ENCODE measurements at places on chromosomes 16 and 17.

DNA sequence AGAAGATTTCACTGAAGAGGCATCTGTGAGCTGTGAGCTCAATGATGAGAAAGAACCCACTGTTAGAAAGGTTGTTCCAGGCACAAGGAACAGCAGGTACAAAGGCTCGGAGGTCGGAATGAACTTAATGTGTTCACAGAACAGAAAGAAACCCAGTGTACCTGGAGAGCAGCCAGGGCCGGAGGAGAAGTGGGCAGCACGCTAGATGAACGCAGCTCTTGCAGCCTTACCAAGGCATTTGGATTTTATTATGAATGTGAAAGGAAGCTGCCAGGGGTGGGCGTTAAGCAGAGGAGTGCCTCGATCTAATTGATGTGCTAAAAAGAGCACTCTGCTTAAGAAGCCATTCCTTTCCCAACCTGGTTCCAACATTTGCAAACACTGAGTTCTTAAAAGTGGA, 19.0 kb downstream of the EEF2K start:
- no peak for DNase-seq

DNA sequence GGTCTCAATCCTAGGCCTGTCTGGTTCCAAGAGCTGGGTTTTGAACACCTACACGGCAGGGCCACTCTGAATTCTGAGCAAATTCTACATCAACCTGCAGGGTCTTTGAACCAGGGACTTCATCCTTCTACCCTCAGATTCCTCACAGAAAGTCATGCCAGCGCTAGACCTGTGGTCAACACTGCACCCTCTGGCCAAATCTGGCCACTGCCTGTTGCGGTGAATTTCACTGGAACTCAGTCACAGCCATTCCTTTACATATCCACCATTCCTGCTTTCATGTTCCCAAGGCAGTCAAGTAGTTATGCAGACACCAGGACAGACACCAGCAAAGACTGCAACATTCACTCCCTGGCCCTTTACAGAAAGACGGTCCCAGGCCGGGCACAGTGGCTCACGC, 144.6 kb downstream of the C16orf95 start:
- DNase-seq = no peak

- DNase-seq = no peak
These were observed 13.8 kb upstream of the MC1R start for GRCh38 chr16:89904606-89905510.

DNA sequence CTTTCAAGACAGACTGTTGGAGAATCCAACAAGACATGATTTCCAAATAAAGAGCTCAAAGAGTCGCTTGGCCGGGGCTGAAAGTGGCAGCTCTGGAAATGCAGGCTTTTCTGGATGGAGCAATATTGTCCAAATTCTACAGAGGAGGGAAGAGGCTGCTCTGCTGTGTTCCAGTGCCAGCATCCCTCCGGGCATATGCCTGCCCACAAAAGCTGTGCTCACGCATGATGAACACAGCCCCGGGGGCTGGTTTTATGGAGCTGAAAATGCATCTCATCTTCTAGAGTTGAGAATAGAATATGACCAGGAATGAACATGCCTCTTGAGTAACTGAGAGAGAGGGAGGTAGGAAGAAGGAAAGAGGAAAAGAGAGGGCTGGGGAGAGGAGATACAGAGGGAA, 74.7 kb upstream of the TOX3 start:
- DNase-seq = no peak

- DNase-seq = no peak
These were observed 76.8 kb downstream of the ABCA8 start for GRCh38 chr17:68878226-68878885.

DNA sequence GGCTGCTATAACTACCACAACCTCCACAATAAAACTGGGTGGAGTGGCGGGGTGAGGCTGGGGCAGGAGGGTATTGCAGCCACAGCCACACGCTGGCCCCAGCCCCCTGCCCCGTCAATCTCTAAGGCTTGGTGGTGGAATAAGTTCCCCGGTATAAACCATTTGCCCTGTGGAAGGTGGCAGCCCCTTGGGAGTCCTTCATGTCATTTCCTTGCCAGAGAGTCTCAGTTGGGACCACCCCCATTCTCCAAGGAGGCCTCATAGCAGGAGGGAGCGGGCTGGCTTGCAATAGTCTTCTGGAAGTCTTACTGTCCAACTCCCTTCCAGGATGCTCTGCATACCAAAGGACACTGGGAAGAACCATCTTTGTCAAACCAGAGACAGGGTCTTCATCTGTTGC, 19.4 kb downstream of the CD300A start:
- no peak for DNase-seq

DNA sequence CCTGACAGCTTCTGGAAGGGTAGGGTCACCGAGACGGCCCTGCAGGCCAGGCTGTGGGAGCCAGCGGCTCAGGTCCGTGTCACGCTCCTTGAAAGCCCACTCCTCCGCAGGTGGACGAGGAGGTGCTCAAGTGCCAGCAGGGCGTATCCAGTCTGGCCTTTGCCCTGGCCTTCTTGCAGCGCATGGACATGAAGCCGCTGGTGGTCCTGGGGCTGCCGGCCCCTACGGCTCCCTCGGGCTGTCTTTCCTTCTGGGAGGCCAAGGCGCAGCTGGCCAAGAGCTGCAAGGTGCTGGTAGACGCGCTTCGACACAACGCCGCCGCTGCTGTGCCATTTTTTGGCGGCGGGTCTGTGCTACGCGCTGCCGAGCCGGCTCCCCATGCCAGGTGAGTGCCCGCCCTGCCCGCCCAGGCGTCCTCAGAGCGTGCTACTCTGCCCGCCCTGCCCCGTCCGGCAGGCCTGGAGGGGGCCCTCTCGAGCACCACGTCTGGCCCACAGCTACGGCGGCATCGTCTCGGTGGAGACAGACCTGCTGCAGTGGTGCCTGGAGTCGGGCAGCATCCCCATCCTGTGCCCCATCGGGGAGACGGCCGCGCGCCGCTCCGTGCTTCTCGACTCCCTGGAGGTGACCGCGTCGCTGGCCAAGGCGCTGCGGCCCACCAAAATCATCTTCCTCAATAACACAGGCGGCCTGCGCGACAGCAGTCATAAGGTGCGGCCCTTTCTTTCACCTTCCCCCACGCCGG, 1.3 kb downstream of the NAGS start:
- peak; percentile 38 for DNase-seq

DNA sequence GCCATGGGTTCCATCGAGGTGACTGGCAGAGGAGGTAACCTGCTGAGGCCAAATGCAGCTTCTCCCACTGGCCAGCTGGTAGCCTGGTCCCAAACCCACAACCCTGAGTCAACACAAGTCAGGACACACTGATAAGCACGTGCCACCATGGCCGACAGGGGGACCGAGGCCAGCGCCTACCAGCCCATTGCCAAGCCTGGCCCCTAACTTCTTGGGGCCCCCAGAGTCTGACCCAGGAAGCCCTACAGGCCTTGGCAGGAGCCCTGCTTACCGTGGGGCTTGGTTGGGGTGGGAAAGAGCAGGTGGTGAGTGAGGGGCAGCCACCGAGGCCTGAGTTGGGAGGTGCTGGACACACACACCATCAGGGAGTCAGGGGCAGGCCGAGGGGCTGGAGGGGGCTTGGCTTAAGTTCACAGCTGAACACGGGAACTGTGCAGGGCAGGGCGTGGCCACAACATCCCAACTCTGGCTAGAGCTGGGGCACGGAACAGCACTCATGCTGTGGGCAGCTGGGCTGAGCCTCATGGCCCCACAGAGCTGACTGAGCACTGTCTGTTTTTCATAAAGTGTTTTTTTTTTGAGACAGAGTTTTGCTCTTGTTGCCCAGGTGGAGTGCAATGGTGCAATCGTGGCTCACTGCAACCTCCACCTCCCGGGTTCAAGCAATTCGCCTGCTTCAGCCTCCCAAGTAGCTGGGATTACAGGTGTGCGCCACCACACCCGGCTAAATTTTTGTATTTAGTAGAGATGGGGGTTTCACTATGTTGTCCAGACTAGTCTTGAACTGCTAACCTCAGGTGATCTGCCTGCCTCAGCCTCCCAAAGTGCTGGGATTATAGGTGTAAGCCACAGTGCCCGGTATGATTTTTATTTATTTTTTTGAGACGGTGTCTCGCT, 5.5 kb downstream of the MRPL28 start:
- no peak for DNase-seq

GRCh38 chr17:11578998-11579397, 19.3 kb upstream of the DNAH9 start:
- DNase-seq = no peak

GRCh38 chr17:58096892-58097291, 13.7 kb downstream of the DYNLL2 start:
- DNase-seq = no peak

DNA sequence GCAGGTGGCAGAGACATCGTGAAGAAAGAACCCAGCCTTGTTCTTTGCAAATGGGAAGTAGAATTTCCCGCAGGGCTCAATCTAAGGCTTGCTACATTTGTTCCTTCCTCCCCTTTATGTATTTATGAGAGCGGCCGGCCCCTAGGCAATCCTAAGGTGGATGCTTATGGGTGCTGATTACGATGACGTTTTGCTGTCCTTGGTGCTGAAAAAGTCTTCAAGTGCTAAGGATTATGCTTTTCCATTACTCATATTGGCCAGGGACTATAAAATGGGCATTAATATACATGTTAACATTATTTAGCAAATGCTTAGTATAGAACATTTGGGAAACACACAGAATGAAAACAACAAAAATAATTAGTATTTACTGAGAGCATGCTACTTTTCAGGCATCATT, 313.3 kb upstream of the XYLT1 start:
- no peak for DNase-seq

- DNase-seq = no peak
These were observed 269.8 kb downstream of the RBFOX1 start for GRCh38 chr16:7602291-7602950.

GRCh38 chr17:7294614-7295153, at the start of gene YBX2:
YBX2 (minus strand) TSS chr17:7294639; CDS start chr17:7294500, 139 bp downstream.
- peak; percentile 86 for DNase-seq

GRCh38 chr16:15950161-15950854, 892 bp downstream of the ABCC1 start:
- peak; percentile 35 for DNase-seq

DNA sequence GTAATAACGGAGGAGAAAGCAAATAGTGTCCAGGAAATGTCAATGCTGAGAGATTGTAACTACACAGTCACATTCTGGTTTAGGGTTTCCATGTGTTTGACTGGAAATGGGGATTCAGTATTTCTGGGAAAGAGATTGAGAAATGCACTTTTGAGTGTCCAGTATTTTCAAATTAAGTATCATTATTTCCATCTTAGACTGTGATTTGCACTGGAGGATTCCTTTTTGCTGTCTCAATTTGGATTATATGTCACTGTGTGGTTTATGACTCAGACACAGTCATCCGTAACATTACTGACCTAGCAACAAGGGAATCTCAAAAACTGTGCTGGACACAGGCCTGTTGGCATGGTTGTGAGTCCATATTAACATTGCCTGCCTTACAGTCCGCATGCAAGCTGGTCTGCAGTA, 681.4 kb downstream of the CDH11 start:
- DNase-seq = no peak

DNA sequence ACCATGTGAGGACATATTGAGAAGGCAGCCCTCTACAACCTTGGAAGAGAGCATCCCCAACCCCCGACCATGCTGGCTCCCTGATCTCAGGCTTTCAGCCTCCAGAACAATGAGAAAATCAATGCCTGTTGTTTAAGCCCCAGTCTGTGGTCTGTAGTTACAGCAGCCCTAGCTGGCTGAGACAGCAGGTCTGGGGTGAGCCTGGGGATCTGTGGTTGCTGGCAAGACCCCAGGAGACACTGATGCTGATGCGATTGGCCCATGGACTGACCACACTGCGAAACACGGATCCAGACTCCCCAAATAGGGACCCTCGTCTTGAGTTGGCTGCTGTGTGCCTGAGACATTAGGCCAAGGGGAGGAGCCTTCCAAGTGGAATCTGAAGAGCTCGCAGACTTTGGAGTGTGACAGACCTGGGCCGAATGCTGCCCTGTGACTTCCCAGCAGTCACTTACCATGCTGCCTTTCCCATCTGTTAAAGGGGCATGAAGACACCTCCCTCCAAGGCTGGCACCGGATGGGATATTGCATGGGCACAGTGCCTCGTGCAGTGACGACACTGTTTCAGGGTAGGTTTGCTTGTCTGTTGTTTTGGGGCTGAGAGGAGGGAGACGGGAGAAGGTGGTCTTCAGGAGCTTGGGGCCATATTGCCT, 147.8 kb upstream of the RPL38 start:
- DNase-seq = no peak

- DNase-seq = no peak
These were observed 6.4 kb downstream of the PDK2 start for GRCh38 chr17:50101346-50102163.

GRCh38 chr17:3497101-3497500, 21.3 kb downstream of the ASPA start:
- DNase-seq = no peak

GRCh38 chr17:44007346-44008204, 3.2 kb downstream of the NAGS start:
- DNase-seq = no peak

DNA sequence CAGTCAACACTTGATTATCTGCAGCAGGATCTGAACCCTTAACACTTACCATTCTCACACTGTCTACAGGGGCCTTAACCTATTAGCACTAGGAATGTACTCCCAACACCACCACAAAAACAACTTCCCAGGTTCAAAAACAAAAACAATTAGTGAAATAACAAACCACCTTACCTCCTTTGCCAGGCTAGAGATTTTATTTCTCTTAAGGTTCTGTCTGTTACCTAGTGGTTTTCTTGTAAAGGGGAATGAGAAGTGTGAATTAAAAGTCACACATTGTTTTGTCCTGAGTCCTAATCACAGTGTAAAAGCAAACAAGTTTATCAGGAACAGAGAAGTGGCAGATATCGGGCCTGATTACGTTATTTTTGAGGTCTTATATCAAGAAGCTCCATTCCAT, 9.7 kb downstream of the SMARCE1 start:
- no peak for DNase-seq

Measured in stimulated activated CD4-positive, alpha-beta T cell treated with anti-CD3 and anti-CD28 coated beads, Interleukin-1b, Interleukin-23, amount 100 ng/mL, for 48 hours (primary cell).